ENCODE measurements at places on chromosomes 1 and 21.
A peak's percentile ranks its signal among the peaks of the same experiment; 100 is the strongest.

GRCh38 chr1:182301467-182302198 is 90.0 kb downstream of the GLUL start:
- peak; percentile 27 for DNase-seq

DNA sequence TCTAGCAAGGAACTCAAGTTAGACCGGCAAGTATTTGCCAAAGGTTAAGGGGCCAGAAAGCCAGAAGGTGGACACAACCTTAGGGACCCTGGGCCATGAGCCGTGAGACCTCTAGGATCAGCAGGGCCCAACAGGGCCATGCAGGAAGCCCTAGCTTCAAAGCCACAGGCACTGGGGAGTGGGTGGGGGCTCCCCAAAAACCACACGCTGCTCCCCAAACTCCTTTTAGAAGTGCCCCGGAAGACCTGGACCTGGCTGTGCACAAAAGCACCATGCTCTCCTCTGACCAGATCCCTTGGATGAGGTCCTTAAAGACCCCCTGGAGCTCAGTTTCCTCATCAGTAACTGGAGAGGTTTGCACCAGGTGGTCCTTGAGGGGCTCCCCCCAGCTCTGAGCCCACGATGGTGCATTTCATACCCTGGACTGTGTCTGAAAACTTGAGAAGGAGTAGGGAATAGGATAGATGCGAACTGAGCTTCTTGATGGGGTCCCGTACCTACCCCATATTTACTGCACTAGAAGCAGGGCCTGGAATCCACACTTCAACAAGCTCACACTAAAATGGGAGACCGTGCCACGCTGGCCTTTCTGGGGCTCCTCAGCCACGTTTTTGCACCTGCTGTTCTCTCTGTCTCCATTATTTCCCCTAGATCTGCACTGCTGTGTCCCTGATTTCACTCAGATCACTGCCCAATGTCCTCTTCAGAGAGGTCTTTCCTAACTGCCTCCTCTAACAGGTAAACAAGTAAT is 40.6 kb upstream of the LBR start:
- DNase-seq = no peak

DNA sequence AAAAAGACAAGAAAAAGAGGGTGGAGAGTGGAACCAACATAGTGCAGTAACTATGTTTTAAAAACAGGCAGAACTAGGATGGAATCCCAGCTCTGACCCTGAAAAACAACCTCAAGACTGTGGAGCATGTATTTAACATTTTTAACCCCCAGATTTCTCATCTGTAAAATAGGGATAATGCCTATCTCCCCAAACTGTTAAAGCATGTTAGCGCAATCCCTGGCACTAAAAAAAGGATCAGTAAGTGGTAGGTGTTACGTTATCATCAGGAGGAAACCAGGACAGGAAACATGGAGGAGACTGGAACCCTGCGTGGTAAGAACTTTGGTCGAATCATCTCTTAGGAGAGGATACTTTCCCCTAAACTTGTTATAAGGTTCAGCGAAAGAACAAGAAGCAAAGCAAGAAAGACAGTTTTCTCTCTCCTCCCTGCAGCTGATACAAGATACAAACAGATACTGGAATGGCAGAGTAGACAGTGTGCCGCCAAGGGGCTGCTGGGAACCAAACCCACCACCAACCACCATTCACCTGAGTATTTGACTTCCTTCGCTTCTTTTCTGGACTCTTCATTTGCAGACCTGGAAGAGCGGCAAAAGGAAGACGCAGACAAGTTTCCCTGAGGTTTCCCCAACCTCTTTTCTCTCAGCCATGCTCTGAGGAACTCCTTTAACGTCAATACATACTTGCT is 991 bp downstream of the PYGO2 start:
- no peak for DNase-seq

- no peak for DNase-seq
These were observed 263.9 kb downstream of the NTNG1 start for GRCh38 chr1:107404756-107405155.

GRCh38 chr1:161214369-161214768 is 726 bp upstream of the FCER1G start:
- no peak for DNase-seq

GRCh38 chr1:235504122-235504493 is at the start of gene B3GALNT2:
TSS of gene B3GALNT2 (minus strand) at chr1:235504452. CDS start at chr1:235504252, 200 bp downstream.
- no peak for DNase-seq

DNA sequence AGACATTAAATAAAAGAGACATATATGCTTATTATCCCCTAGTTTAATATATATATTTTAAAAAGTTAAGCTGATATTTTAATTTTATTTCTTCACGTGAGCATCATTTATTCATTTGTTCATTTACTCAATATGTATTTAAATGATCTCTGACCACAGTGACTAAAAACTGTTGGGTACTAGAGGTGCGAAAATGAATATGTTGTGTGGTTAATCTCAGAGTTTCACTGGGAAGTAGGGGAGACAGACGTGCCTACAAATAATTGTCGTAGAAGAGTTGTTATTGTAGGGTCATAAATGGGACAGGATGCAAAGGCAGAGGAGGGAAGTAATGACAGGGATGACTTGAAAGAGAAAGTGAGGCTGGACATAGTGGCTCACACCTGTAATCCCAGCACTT is 213.0 kb upstream of the CACYBP start:
- no peak for DNase-seq

- DNase-seq = no peak
These were observed 70.7 kb downstream of the LGR6 start for GRCh38 chr1:202264300-202264699.

- DNase-seq = peak; percentile 58
These were observed 128.1 kb upstream of the CTTNBP2NL start for GRCh38 chr1:112267929-112268328.

DNA sequence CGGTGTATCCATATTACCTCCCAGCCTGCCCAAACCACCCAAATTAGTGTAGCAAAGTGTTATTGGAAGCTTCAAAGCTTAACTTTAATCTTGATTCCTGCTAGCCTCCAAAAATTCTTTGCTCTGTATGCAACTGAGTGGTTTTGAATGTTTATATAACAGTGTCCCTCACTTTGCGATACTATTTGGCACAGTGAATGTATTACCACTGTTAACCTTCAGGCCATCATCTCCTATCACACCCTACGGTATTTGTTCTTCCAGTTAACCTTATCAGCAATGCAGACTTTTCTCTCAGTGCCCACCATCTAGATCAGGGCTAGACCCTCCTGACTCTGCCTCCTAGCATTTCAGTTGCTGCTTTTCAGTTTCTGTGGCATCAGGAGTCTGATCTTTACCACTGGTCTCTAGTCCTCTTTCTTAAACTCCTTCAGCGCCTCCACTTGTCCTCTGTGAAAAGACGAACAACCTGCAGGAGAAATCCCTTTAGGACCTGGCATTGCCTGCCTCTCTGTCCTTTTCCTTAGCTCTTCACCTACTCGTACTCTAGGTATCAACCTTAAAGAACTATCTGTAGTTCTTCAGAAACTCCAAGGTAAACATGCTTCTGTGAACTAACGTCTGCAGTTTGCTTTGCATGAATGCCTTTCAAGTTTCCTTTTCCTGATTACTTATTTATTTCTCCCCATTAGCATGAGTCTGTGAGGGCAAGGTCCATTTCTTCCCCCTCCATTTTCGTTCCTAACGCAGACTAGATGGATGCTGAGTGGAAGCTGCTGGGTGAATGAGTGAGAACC is 71.7 kb downstream of the SNX7 start:
- no peak for DNase-seq

- DNase-seq = no peak
These were observed 52.5 kb downstream of the DISC1 start for GRCh38 chr1:231679109-231679508.

DNA sequence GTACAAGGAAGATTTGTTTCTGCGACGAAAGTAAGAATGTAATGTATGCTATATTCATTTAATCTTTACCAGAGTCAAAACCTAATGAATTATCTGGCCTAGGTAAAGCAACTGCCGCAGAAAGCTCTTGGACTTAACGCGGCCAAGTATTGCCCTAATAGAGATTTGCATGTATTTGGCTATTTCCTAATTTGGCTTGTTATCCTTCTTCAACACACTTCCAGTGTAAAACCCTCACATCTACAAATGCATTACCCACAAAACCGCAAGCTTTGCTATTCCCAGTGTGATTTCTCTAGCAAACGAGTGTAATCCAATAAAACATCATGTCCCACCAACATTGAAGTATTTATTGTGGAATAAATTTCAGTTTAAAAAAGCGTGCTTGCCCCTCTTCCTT is 123.8 kb upstream of the LMO4 start:
- no peak for DNase-seq

- no peak for DNase-seq
These were observed 213.0 kb downstream of the BRINP2 start for GRCh38 chr1:177383715-177384114.

DNA sequence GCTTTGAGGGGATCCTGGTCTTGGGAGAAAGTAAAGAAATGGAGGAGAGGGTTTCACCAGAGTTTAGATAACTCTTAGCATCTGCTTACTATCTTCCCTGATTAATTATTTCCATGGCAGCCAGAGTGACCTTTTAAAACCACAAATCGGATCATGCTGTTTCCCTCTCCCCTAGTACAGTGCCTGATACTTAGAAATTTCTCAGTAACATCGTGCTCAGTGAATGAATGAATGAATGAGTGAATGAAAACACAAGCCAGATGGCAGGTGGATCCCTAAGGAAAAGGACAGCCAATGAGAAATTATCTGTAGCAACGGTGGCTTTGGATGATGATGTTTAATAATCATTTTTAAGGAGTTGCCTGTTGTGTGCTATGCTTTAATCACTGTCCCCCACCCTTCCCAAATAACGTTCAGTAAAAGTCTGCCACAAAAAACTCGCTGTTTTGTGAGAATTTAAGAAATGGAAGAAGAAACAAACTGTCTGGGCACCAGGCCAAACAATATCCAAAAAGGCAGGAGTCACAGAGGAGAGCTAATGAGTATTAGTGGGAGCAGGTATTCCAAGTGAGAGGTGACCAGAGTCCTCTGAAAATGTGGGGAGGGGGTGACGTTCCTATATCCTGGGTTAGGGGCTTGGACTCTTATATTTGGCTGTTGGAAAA is 737 bp upstream of the SMAP2 start:
- DNase-seq = no peak

DNA sequence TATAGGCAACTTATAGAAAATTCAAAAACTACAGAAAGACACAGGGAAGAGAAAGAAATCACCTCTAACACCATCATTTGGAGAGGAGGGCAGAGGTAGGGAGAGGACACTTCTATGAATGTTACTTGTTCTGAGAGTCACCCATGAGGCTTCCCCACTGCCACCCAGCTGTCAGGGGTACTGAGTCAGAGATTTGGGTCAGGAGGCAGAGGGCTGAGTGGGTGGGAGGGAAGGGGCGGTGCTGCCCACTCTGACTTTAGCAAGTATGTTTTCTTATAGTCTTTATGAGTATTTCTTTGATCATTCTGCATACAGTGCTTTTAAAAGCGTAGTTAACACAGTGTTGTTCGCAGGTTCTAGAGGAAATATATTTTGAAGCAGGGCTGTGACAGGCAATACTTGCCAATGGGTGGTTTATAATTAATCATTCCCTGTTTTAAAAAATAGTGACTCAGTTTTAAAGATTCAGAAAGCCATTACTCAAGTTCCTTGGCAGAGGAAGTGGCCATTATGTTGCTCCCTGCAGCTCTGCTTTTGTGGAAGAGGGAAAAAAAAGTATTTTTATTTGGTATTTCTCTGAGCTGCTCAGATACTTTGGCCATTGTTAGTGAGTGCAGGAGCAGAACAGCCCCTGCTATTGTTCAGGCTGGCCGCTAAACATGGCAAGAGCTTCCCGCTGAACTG is 18.3 kb downstream of the IL6R start:
- no peak for DNase-seq

DNA sequence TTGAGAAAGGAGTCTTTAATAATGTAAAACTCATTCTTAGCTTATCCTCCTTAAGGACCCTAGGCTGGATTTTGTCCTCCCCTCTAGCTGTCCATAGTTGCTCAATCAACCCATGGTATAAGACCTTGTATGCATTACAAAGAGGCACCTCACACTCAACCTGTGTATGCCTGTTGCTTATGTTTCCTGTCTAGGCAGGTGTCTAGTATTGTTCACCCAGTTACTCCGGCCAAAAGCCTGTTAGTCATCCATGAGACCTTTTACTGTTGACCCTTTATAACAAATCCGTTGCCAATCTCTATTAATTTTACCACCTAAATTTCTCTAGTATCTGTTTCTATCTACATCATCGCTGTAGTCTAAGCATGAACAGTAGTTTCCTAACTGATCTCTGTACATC is 3.7 kb downstream of the LYPLAL1 start:
- DNase-seq = no peak
